ENCODE measurements at places on chromosomes 5 and 9. TPM values are rescaled to one million over a fixed set of nuclear protein-coding genes. Genes with fewer than 3 reads are reported as not detected.
A peak's percentile ranks its signal among the peaks of the same experiment; 100 is the strongest.

GRCh38 chr9:132991351-132992300 is 13.1 kb downstream of the GFI1B start:
- DNase-seq: no peak

- DNase-seq: no peak
These were observed 37.8 kb upstream of the C5orf63 start for GRCh38 chr5:127111112-127111511.

GRCh38 chr5:33223563-33224284 is 217.0 kb upstream of the TARS1 start:
- DNase-seq: no peak

DNA sequence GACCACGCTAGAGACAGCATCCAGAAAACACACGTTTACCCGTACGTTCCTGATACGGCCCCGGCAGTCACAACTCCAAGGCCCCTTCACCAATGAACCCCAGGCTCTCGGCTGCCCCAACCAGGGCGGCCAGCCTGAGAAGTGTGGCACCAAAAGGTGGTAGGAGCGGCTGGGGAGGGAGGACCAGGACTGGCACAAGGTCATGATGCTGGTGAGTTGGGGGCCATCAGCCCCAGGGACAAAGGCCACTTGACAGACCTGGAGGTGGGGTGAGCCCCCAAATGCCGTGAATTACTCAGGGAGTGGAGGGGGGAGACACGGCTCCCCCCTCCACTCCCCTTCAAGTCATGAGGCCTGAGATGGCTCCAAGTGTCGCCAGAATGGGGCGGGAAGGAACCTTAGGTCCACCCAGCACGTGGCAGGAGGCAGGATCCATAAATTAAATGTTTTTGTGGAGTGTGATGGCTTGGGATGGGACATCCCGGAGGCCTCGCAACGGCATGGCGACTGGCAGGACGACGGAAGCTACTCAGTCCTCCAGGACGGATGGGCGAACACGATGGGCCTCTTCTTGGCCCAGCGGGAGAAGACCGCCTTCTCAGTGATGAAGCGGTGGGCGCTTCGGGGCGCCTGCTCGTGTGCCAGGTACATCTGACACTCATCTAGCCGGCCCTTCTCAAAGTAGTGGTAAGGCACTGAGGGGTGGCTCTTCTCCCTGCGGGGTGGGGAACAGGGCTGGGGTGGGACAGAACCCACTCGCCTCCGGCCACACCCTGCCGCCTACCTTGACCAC is 8.7 kb upstream of the ST6GALNAC6 start:
- no peak for DNase-seq

GRCh38 chr5:60439552-60439951 is 260.4 kb downstream of the DEPDC1B start:
- no peak for DNase-seq

DNA sequence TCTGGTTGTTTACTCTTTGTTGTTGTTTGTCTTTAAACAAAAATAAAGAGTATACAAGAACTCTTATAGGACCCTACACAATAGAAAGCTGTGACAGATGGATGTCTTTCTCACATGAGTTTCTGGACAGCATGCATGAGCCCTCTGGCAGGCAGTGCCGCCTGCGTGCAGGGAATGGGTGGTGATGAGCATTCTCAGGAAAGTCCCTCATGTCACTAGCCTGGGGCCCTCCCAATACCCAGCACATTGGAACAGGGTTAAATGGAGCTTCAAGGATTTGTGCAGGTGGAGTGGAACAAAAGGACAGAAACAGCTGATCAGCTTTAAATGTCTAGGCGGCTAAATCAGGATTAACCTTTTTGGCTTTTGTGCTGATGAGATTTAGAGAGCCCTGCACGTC is 181.0 kb upstream of the CD180 start:
- no peak for DNase-seq

DNA sequence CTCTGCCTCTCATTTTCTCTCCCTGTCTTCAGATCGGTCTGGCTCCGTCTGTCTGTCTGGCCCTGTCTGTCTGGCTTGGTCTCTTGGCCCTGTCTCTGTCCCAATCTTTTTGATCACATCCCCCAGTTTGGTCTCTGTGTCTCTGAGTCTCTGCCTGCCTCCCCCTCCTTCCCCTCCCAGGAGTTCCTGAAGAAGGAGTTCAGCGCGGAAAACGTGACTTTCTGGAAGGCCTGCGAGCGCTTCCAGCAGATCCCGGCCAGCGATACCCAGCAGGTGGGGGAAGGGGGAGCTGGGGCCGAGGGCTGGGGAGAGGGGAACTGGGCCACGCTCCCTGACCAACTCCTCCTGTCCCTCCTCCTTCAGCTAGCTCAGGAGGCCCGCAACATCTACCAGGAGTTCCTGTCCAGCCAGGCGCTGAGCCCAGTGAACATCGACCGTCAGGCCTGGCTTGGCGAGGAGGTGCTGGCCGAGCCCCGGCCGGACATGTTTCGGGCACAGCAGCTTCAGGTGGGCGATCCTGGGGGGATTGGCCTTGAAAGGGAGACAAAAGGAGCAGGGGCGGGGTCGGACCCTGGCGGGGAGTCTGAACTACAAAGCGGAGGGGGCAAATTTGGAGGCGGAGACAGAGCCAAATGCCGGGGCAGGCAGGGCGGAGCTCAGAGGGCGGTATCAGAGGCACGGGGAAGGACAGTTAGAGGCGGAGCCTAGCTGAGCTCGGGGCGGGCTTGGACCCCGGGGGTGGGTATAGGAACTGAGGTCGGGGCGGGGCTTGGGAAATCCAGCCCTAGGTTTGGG is 9.0 kb downstream of the RGS14 start:
- DNase-seq: peak; percentile 95

- peak; percentile 86 for DNase-seq
These were observed 589 bp downstream of the RIC1 start for GRCh38 chr9:5629312-5630080.

DNA sequence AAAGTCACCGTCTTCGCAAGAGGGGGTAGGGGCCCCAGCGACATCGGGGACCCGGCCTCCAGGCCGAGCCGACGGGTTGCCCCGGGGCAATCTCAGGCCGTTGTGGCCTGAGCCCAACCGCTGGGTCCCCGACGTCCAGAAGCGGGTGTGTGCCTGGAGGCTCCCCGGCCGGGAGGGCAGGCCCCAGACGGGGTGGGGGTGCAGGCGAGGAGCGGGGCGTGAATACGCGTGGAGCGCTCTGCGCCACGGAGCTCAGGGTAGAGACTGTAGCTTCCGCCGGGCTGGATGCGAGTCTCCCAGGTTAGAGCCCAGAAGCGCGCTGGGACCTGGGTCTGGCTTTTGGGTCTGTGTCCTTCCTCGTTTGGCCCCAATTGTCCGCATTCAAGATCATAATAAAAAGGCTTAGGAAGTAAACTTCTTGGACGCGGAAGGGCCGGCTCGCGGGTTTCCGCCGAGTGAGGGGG is 3.5 kb downstream of the BARX1 start:
- DNase-seq: no peak

DNA sequence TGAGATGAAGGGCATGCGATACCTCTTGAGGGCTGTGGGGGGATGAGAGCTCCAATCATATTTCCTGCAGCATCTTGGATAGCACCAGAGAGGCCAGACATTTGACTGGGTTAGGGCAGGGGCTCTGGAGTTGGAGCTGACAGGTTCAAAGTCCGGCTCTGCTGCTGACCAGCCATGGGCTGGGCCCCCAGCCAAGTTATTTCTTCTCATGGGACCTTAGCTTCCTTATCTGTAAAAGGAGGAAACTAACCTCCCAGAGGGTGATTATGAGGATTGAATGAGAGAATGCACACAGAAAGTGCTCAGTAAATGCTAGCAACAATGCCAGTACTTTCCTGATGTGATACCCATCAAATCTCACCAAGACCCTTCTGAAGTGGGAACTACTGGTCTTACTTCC is 65.2 kb upstream of the SLC25A51 start:
- DNase-seq: no peak

GRCh38 chr9:126397056-126397455 is 70.4 kb downstream of the MVB12B start:
- no peak for DNase-seq

DNA sequence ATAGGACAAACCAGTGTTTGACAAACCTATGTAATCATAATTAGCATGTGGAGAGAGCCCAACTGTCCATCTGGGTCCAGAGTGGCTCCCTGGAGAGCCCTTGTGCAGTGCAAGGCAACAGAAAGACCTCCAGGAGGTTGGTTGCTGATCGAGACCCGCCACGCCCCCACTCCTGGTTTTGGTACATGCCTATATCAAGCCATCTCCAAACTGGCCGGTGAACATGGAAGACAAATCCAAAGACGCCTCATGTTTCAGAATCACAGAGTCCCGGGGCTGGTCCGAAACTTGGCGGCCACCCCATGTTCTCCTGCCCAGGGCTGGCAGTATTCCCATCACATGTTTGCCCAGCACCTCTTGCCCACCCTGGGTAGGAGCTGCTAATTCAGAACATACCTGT is 140.2 kb downstream of the PAX5 start:
- no peak for DNase-seq

DNA sequence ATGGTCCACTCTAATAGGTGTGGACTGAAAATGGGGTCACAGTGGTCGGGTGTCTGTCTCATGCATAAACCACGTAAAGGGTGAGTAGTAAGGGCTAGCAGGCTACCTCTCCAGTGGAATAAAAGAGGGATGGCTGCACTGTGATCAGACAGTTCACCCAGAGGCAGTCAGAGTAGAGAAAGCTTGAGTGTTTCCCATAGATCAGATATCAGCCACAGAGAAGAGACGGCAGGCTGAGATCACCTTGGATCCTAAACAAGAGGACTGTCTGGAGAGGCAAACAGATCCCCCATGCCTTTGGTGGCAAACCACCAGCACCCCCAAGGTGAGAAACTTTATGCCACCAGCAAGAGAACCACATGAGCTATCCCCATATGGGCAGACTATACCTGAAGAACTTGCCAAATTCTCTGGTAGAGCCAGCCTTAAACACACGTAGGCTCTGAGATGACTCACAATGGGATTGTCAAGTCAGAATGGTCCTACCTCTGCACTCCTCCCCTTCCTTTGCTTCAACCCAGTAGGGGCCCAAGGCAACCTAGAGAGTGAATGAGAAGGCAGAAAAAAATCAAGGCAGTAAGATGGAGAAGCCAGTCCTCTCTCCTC is 205.2 kb upstream of the MAP3K1 start:
- no peak for DNase-seq

DNA sequence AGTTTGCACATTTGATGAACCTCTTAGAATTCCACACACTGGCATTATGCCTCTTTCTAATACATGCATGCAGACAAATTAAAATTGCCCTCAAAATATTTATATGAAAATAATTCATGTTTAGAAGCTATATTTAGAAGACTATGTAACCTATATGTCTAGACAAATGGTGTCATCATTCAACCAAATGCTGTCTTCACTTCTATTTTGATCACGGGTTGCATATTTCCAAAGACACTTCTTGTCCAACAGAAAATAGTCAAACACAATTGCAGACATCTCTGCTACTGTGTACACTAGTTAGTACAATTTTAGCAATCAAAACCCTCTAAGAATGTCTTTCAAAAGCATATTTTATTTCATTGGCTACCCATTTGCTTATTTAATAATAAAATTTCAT is 114.0 kb downstream of the FBXO38 start:
- no peak for DNase-seq

- no peak for DNase-seq
These were observed 35.0 kb downstream of the MYO10 start for GRCh38 chr5:16901021-16901644.

DNA sequence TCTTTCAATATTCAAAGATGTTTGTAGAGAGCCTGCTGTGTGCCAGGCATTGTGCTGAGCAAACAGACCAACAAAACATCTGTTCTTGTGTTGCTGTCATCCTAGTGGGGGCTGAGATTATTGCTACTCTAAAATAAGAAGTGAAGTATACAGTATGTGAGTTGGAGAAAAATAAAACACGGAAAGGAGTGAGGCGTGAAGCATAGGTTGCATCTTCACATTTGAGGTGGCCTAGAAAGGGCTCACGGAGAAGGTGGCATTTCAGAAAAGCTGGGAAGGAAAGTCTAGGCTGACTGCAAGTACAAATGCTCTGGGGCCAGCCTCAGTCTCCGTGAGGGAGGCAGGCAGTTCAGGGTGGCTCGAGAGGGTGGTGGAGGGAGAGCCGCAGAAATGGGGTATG is 80.3 kb downstream of the CSNK1A1 start:
- DNase-seq: no peak

DNA sequence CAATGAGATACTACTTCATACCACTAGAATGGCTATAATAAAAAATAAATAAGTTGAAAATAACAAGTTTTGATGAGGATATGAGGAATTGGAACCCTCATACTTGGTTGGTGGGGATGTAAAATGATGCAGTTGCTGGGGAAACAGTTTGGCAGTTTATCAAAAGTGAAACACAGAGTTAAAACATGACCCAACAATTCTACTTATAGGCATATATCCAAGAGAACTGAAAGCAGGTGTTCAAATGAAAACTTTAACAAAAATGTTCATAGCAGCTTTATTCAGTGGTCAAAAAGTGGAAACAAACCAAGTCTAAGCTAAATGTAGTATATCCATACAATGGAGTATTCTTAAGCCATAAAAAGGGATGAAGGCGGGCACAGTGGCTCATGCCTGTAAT is 13.1 kb upstream of the LHFPL2 start:
- no peak for DNase-seq

- DNase-seq: peak; percentile 95
These were observed 50.5 kb downstream of the CXXC5 start for GRCh38 chr5:139698490-139699146.

DNA sequence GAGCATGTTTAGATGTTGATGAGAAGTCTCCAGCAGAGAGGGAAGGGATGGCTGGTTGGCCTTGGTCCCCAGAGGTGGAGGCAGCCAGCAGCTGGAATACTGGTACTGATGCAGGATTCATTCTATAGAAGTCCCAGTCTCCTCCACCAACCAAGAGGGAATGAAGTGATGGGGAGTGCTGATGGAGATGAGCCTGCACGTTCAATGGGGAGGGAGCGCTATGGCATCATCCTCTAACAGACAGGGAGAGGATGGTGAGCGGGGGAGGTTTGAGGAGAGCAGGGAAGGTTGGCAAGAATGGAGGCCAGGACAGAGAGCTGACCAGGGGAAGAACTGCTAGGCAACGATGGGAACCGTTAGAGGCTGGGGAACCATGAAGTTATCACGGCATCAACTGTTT is 159.8 kb upstream of the MVB12B start:
- DNase-seq: peak; percentile 62

- no peak for DNase-seq
These were observed 18.7 kb upstream of the SEMA6A start for GRCh38 chr5:116593340-116593739.

GRCh38 chr5:176810081-176810597 is at the start of gene UNC5A:
Gene UNC5A (plus strand): TSS chr5:176810559. CDS start chr5:176810751, 192 bp downstream.
- no peak for DNase-seq

PCDHGA7 gene
- 0.11 TPM for total RNA-seq

C9orf153 gene
- 0.40 TPM for total RNA-seq

SLC6A7 gene
- not detected for total RNA-seq

SLC34A3 gene
- not detected for total RNA-seq

DPM2 gene
- 31.6 TPM for total RNA-seq

TMEM267 gene
- 17.9 TPM for total RNA-seq

NLN gene
- 40.3 TPM for total RNA-seq

DMRT3 gene
- not detected for total RNA-seq

DOCK8 gene
- total RNA-seq: not detected

CTSL gene
- 277 TPM for total RNA-seq

AIF1L gene
- total RNA-seq: 31.1 TPM

FOXD4L5 gene
- 0.16 TPM for total RNA-seq
